ENCODE measurements at places on chromosomes 3 and 15.

DNA sequence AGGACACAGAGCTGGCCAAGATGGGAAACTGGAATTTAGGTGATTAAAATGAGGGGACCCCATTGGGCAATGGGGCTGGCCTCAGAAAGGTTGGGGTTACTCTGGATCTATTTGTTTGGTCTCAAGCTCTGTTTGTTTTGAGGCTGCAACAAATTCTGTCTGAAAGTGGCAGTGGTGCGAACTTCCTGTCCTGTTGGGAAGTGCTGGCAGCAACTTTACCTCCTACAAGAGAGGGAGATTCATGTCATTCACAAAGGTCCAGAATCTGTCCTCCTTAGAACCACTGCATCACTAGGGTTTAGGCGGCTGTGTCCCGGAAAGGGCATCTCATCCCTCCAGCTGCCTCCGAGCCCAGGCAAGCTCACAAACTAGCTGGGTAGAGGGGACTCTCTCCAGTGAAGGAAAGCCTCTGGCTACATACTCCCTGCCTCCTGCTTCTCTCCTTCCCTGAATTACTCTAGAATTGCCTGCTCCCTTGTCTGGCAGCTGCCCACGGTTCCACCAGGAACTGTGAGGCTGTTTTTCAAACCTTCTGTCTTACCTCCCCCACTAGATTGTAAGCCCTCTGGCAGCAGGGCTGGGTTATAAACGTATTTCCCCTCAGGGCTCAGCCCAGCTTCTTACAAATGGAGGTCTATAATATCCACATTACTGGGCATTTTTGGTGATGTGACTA, 23.6 kb downstream of the MEGF11 start:
- DNase-seq, result no peak

GRCh38 chr3:171690281-171690680, 120.0 kb downstream of the PLD1 start:
- no peak for DNase-seq

- DNase-seq, result no peak
Observed at GRCh38 chr3:133280586-133280985, 119.3 kb upstream of the BFSP2 start.

DNA sequence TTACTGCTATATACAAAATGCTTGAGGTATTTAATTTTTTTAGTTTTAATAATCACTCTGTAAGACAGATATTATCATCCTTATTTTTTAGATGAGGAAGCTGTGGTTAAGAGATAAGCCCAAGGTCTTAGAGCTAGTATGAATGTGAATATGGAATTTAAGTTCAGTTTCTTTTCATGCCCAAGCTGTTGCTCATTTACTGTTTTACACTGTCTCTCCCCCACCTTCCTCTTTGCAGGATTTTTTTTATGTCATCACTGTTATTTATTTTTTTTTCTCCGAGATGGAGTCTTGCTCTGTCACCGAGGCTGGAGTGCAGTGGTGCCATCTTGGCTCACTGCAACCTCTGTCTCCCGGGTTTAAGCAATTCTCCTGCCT, 22.5 kb downstream of the MAP2K5 start:
- DNase-seq, result no peak

GRCh38 chr3:80187981-80188380, 420.2 kb upstream of the ROBO1 start:
- DNase-seq, result no peak

- no peak for DNase-seq
Observed at GRCh38 chr3:121228971-121229370, 316.8 kb downstream of the POLQ start.

DNA sequence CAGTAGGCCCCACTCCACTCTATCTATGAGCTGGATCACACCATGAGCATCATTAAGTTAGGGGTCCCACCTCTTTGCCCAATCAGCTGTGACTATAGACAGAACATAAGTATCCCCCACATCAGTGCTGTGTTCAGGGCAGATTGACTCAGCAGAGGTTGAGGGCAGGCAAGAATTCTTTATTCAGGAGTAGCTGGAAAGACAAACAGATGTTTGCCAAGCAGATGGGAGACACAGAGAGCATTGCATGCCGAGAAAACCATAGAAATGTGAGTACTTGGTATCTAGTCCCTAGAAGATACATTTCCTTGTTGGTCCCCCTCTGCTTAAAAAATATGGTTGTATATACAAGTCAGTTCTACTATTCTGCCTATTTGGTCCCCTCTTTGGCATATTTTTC, 440.8 kb downstream of the RAP2B start:
- DNase-seq, result no peak

DNA sequence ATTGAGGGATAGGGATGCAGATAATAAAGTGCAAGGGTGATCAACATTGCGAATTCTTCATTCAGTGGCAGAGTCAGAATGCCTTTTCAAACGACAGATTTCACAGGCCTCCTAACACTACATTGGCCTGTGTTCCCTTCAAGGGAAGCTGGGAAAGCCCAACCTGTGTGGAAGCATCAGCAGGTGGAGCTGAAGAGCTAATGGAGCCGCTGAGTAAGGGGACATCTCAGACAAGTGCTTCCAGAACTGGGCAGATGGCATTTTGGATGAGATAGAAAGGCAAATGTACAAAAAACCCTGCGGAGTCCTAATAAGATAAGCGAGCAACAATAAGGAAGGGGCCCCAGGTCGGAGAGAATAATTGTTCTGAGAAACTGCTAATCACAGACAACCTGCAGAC, 8.5 kb upstream of the SLC24A5 start:
- DNase-seq, result peak; percentile 67

DNA sequence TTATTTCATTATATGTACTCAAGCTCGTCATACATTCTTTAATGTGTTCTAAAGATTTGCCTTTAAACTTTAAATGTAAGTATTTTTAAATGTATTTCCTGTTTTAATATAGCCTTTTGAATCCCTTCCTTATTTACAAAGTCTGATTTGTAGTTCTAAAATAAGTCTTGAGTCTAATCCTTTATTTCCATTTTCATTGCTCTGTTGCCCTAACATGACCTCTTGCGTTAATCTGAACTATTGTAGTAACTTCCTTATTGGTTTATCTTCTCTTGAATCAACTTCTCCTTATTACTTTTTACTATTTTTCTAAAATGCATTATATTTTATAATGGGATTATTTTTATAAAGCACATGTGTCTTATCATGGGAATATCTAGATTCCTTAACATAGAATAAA, 24.0 kb downstream of the KNL1 start:
- DNase-seq, result no peak

DNA sequence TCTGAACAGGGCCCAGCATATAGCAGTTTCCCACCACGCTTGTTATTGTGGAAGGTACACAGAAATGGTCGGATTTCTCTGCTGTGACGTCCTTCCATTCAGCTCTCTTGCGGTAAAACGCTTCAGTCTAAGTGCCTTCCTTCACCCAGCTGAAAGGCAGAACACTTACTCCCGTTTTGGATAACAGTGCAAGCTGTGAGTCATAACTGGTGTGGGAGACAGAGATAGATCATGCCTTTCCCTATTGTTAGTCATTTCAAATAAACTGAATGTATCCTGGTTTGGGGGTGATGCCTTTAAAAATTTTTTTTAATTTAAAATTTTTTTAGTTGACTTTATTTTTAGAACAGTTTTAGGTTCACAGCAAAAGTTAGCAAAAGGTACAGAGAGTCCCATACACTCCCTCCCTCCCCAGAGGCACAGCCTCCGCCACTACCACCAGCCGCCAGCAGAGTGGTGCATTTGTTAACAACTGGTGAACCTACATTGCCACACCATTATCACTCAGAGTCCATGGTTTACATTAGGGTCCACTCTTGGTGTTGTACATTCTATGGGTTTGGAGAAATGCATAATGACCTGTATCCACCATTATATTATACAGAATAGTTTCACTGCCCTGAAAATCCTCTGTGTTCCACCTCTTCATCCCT, 94.9 kb upstream of the NSMCE3 start:
- DNase-seq, result no peak
